ENCODE measurements at places on chromosomes 4 and X.

- DNase-seq: peak; percentile 13
Measured at GRCh38 chrX:150486011-150486410, 82.4 kb upstream of the MTM1 start.

GRCh38 chr4:169567916-169568315, 44.5 kb downstream of the NEK1 start:
- no peak for DNase-seq

DNA sequence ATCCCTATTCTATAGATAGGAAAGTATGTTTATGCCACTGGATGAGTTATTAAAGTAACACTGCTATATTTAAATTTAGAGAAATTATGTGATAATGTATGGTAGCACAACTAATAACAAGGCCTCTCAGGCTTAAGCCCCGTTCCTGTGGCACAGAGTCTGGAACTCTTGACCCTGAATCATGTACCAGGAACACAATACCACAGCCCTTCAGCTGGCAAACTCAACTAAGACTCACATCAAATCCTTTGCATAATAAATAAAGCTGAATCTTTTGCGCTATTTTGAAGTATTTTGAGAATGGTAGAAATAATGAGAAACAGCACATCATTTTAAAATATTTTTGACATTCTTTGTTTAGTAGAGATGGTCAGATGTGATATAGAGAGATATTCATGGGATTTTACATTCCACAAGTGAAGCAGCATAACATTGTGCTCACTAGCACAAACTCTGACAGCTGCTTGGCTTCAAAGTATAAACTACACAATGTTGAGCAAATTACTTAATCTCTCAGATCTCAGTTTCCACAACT, 478.4 kb upstream of the FAM241A start:
- DNase-seq: no peak

GRCh38 chr4:1200425-1201035, 28.1 kb upstream of the SPON2 start:
- no peak for DNase-seq

DNA sequence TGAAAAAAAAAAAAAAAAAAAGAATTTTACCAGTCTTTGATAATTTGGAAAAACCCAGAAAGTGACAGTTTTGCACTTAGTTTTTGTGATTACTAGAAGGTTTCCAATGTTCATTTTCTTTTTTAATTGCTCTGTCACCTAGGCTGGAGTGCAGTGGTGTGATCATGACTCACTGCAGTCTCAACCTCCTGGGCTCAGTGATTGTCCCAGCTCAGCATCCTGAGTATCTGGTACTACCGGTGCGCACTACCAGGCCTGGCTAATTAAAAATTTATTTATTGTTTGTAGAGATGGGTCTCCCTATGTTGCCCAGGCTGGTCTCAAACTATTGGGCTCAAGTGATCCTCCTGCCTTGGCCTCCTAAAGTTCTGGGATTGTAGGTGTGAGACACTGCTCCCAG, 3.3 kb downstream of the NUDT9 start:
- no peak for DNase-seq

DNA sequence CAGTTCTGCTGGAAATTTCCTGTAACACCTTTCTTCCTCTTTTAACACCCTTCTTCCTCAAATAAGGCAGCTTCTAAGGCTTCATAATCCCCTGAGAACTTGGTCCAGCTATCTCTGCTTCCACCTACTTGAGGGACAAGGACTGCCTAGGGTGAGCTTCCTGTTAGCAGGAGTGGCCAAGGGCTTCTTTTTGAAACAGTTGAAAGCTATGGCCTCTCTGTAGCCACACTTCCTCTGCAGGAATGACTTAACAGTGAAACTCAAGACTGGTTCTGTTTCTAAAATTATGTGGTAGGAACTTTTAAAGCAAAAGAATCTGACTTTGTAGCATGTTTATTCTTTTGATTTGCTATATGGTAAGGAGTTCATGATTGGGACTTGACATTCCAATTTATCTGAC, 108.5 kb upstream of the WDR1 start:
- DNase-seq: no peak

- DNase-seq: no peak
Measured at GRCh38 chr4:85168234-85168834, 201.8 kb upstream of the WDFY3 start.

- DNase-seq: no peak
Measured at GRCh38 chrX:120761810-120762209, 113.9 kb downstream of the CT47B1 start.

- DNase-seq: no peak
Measured at GRCh38 chr4:105710678-105711077, 2.1 kb downstream of the GSTCD start.

GRCh38 chrX:153019166-153019565, 25.2 kb upstream of the PNMA5 start:
- no peak for DNase-seq

- no peak for DNase-seq
Measured at GRCh38 chr4:4200624-4201023, 26.1 kb downstream of the OTOP1 start.

DNA sequence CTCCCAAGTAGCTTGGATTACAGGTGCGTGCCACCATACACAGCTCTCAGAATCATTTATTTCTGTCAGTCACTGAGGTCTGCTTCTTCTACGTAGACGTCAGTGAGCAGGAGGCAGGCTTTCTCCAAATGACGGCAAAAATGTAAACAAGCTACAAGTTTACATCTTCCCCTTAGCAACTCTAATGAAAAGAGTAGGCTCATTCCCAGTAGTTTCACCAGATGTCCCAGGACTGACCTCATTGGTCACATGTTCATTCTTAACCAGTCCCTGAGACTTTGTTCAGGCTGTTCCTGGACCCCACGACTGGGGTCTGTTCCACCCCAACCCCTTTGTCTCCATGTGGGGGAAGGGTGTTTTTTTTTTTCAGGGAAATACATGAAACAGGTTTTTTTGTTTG, 67.1 kb downstream of the TENM3 start:
- DNase-seq: no peak

DNA sequence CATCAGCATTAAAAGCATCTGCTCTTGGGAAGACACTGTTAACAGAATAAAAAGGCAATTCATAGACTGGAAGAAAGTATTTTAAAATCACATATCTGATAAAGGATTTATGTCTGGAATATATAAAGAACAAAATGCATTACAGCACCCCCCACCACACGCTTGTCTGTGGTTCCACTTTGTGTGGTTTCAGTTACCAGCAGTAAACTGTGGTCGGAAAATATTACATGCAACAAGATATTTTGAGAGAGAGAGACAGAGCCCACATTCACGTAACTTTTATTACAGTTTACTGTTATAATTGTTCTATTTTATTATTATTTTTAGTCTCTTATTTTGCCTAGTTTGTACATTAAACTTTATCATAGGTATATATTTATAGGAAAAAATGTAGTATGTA, 21.2 kb upstream of the PDE6B start:
- peak; percentile 19 for DNase-seq

- no peak for DNase-seq
Measured at GRCh38 chr4:156957556-156957955, 14.0 kb downstream of the PDGFC start.

DNA sequence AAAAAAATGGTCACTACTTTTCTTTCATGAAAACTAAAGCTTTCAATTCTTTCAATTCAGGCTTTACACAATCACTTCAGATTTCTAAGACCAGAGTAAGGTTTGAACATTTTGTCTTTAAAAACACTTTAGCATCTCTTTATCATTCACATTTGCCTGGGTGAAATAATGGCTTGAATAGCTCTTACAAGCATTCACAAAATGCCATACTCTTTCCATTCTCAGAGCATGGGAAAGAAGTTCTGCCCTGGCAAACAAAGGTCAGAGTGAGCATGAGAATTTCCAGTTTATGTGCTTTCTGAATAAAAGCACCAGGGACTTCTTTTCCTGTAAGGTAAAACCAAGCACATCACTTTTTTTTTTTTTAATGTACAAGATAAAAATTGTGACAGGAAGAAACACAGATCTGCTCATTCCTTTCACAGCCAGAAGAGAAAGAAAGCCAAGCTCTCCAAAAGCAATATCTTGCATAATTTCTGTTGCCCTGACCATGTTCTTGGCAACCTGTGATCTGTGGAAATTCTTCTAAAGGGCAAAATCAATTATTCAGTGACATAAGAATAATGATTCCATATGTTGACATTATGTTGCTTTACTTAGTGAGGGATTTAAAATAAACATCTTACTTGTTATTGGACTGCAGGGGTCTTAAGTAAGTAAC, 64.8 kb downstream of the CD40LG start:
- DNase-seq: no peak

DNA sequence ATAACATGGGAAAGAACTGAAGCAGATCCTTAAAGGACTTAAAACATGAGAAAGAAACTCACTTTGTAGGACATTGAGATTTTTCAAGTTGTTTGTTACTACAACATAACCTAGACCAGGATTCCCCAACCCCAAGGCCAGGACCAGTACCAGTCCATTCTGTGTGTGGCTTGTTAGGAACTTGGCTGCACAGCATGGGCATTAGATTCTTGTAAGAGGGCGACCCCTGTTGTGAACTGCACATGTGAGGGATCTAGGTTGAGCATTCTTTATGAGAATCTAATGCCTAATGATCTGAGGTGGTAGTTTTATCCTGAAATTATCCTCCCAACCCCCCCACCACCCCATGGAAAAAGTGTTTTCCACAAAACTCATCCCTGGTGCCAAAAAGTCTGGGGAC, 566.1 kb downstream of the KCTD8 start:
- DNase-seq: no peak

GRCh38 chrX:145405012-145405411, 157.7 kb downstream of the SPANXN1 start:
- no peak for DNase-seq

- DNase-seq: peak; percentile 42
Measured at GRCh38 chrX:151680805-151681204, 14.5 kb upstream of the PRRG3 start.

DNA sequence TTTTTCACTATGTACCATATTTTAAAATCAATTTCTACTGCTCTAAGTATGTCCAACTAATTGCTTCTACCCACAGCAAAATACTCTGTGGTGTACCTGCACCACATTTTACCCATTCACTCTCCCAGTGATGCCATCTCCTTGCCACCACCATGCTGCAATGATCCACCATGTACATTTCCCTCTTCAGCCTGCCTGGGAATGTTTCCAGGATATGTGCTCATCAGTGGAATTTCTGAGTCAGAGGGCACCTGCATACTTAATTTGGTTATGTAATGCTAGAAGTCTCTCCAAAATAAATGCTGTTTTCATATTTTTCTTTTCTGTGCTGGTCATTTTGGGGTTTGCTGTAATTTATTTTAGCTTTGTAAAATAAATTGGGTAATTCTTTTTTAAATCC, 33.2 kb upstream of the OCIAD2 start:
- DNase-seq: no peak

GRCh38 chr4:163665521-163666331, 171.2 kb downstream of the TMA16 start:
- DNase-seq: no peak

DNA sequence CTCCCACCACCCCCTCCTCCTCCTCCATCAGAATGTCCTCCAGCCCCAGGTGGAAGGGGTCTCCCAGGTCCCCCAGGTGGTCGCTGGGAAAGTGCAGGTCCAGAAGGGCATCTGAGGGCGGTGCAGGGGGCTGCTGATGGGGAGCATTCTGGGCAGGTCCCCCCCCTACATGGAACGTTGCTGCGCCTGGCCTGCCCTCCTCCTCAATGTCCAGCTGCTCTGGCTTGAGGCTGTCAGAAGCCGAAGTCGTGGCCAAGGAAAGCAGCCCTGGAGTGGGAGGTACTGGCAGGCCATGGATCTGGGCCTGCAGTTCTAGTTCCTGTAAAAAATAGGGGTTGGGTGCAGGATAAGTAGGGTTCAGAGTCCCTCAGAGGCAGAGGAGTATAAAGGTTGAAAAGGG, 12.9 kb downstream of the TFE3 start:
- no peak for DNase-seq

GRCh38 chrX:3370656-3371055, 24.2 kb upstream of the MXRA5 start:
- no peak for DNase-seq

DNA sequence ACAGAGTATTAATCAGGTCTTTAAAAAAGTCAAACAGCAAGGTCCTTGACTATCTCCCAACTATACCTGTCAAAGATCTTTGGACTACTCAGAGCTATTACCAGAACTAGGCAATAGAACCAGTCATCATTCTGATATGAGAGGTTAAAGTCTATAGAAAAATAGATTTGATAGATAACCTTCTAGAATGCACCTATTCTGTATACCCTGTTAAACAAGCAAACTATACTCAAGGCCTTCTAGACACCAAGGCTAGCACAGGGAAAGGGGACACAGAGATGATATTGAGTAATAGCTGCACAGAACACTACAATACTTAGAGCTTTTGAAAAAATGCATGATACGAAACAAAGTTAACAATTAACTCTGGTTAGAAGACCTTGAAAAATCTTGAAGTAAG, 149.5 kb downstream of the NR3C2 start:
- DNase-seq: no peak

GRCh38 chr4:85909851-85910250, 434.9 kb downstream of the ARHGAP24 start:
- DNase-seq: no peak

GRCh38 chr4:180099957-180100356, 2143.2 kb upstream of the TENM3 start:
- DNase-seq: no peak

DNA sequence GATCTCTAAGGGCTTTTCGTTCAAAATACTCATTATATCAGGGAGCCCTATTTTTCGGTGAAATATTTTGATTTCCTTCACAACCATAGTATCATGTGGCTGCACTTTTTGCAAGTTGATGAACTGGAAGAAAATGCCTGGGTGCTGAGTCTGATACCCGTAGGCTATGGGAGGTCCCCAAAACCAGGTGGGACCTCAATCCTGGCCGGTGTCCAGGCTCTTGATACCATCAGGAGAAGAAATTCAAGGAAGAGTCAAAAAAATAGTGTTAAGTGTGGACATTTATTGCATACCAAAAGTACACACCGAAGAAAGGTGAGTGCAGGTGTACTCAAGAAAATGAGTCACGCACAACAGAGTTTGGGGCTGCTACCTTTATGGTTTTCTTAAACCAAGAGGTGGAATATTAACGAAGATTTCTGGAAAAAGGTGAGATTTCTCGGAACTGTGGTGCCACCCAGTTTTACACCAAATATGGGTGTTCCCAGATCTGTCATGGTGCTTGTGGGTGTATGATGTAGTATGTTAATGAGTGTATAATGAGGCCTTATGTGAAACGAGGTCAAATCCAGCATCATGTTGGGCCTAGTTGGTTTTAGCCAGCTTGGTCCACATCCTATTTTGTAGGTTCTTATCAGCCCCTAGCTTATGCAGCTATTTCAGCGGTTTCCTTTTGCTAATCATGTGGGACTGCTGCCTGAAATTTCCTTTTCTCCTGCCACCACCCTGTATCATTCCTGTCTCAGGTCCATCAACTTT, 29.9 kb downstream of the VCX2 start:
- DNase-seq: no peak
